ENCODE measurements at places on chromosomes 1 and 21. TPM values are rescaled to one million over a fixed set of nuclear protein-coding genes. Genes with fewer than 3 reads are reported as not detected.

SPOCD1 gene
- 0.54 TPM for total RNA-seq

GRCh38 chr1:229136822-229137221 lies 134.1 kb upstream of the RAB4A start:
- no peaks in the 10 kb centered on the region for H3K36me3 ChIP-seq
- no peak overlapping the region for H3K4me3 ChIP-seq
- H3K4me1 ChIP-seq: no peaks in the 10 kb centered on the region
- 0 out of 2 replicates have a peak, but pooled peaks cover 3% of the 10 kb centered on the region for H3K27me3 ChIP-seq

GRCh38 chr21:22575165-22575584 lies 1577.0 kb downstream of the NCAM2 start:
- no peak overlapping the region for H3K27ac ChIP-seq
- H3K36me3 ChIP-seq: no peaks in the 10 kb centered on the region
- no peaks in the 10 kb centered on the region for H3K4me1 ChIP-seq
- no peak overlapping the region for H3K4me3 ChIP-seq
- no peak for DNase-seq

CFHR1 gene
- 0.23 TPM for total RNA-seq

- no peaks in the 10 kb centered on the region for H3K36me3 ChIP-seq
- no peaks in the 10 kb centered on the region for H3K27me3 ChIP-seq
- no peak overlapping the region for H3K4me3 ChIP-seq
- H3K4me1 ChIP-seq: no peaks in the 10 kb centered on the region
- no peak for DNase-seq
- no peak overlapping the region for H3K27ac ChIP-seq
Observed at GRCh38 chr1:55524006-55524405, 308.8 kb upstream of the USP24 start.

- H3K27ac ChIP-seq: no peak overlapping the region
- no peaks in the 10 kb centered on the region for H3K36me3 ChIP-seq
- DNase-seq: no peak
Observed at GRCh38 chr1:57633056-57633455, 209.2 kb upstream of the DAB1 start.

GRCh38 chr1:60746278-60746791 lies 336.0 kb upstream of the NFIA start:
- H3K36me3 ChIP-seq: no peaks in the 10 kb centered on the region
- no peaks in the 10 kb centered on the region for H3K4me1 ChIP-seq
- H3K4me3 ChIP-seq: no peak overlapping the region
- H3K27me3 ChIP-seq: no peaks in the 10 kb centered on the region
- DNase-seq: no peak

- H3K27me3 ChIP-seq: no peaks in the 10 kb centered on the region
- DNase-seq: no peak
- H3K36me3 ChIP-seq: peaks cover 11% of the 10 kb centered on the region
- H3K4me1 ChIP-seq: peaks cover 22% of the 10 kb centered on the region
Observed at GRCh38 chr1:223742856-223743517, 30.6 kb downstream of the CAPN2 start.

DNA sequence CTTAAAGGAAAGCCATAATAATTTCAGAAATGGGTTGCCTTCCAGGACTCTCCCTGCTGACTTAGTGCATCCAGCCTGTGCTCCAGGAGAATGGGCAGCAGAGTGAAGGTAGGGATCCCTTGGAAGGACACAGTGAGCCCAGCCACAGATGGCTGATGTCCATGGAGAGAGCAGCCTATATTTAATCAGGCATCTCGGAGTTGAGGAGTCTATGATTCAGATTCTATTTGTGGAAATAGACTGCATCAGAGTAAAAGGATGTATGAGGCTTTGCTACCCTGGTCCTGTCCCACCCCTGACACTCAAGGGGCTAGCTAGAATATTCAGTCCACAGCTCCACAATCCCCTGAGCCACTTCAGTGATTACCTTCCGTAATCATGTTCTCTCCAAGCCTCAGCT lies 43.8 kb upstream of the PBX1 start:
- no peak overlapping the region for H3K4me3 ChIP-seq
- H3K4me1 ChIP-seq: no peaks in the 10 kb centered on the region
- no peaks in the 10 kb centered on the region for H3K36me3 ChIP-seq
- H3K27me3 ChIP-seq: 0 out of 2 replicates have a peak, but pooled peaks cover 2% of the 10 kb centered on the region
- no peak overlapping the region for H3K27ac ChIP-seq

RAP1GAP gene
- total RNA-seq: 4.6 TPM

SH2D1B gene
- not detected for total RNA-seq

DNA sequence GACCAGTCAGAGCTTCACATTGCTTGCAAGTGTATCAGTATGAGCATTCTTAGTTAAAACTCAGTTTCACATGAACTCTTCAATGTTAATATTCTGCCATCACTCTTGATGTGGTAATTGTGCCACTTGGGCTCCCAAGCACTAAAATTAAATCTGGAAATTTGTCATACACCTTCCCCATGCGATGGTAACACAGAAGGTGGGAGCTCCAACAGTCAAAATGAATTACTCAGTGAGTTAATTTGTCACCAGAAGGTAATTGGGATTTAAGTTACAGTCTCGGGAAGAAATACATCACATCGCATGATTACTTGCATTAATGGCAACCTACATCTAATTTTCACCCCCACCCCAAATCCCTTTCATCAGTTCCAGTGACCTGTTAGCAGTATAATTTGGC lies 376.5 kb upstream of the DAB1 start:
- H3K4me3 ChIP-seq: no peak overlapping the region
- DNase-seq: no peak
- H3K27me3 ChIP-seq: no peaks in the 10 kb centered on the region
- no peaks in the 10 kb centered on the region for H3K36me3 ChIP-seq
- no peaks in the 10 kb centered on the region for H3K4me1 ChIP-seq

KIF14 gene
- total RNA-seq: 17.8 TPM

DNA sequence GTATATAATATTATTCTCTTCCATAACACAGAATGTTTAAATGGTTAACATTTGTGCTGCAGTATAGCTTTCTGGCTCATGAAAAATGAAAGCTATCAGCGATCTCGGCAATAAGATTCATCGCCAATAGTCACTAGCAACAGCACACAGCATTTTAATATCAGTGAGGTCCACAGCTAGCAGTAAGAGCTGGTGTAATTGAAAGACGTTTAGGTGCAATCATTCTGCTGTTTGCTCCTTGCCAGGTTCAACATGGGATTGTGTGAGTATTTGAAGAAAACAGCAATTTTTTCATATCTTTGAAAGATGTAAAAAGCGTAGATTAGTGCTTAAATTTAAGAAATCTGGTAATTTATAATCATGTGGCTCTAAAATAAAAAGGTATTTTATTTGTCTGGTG lies 20.1 kb downstream of the PRKACB start:
- peak overlapping the region; percentile 53 for H3K4me3 ChIP-seq
- no peaks in the 10 kb centered on the region for H3K27me3 ChIP-seq
- no peaks in the 10 kb centered on the region for H3K36me3 ChIP-seq
- DNase-seq: peak; percentile 73
- H3K4me1 ChIP-seq: peaks cover 27% of the 10 kb centered on the region
- H3K27ac ChIP-seq: peak overlapping the region; percentile 89

LRRC71 gene
- 0.77 TPM for total RNA-seq

S100A2 gene
- total RNA-seq: 6.2 TPM

GRCh38 chr1:32200226-32201010 lies at the start of gene CCDC28B:
Gene CCDC28B (plus strand): TSS chr1:32200595. CDS start chr1:32201936, 1,341 bp downstream.
- peaks cover 5% of the 10 kb centered on the region for H3K36me3 ChIP-seq
- H3K27ac ChIP-seq: peak within 1 kb of the TSS; percentile 81
- H3K27me3 ChIP-seq: no peaks in the 10 kb centered on the region
- H3K4me1 ChIP-seq: peaks cover 55% of the 10 kb centered on the region
- peak within 1 kb of the TSS; percentile 71 for H3K4me3 ChIP-seq
- DNase-seq: no peak

DNA sequence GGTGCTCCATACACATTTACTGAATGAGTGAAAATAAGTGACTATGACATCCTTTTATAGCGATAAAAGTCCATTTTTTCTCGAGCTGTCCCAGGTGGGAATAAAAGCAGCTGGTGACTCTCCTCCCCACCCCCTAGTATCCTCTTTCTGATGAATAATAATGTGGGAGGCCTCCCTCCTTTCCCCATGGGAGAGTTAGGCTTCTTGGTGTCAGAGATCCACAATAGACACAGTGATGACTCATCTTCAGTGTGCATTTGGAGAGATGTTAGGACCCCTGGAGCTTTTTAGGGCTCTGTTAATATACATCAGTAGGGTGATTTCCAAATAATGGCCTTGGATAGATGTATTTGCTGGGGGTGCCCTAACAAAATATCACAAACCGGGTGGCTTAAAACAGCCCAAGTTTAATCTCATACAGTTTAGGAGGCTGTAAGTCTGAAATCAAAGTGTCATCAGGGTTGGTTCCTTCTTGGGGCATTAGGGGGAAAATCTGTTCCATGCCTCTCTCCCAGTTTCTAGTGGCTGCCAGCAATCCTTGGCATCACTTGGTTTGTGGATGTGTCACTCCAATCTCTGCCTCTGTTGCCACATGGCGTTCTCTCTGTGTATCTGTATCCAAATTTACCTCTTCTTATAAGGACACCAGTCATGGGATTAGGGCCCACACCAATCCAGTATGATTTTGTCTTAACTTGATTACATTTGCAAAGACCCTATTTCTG lies 4.4 kb upstream of the PHC2 start:
- H3K4me3 ChIP-seq: no peak overlapping the region
- H3K27me3 ChIP-seq: no peaks in the 10 kb centered on the region
- DNase-seq: no peak

GRCh38 chr1:216599851-216600250 lies 123.4 kb downstream of the ESRRG start:
- H3K27me3 ChIP-seq: peaks cover 3% of the 10 kb centered on the region
- no peak for DNase-seq
- no peaks in the 10 kb centered on the region for H3K36me3 ChIP-seq
- H3K27ac ChIP-seq: no peak overlapping the region
- H3K4me1 ChIP-seq: peaks cover 4% of the 10 kb centered on the region

DNA sequence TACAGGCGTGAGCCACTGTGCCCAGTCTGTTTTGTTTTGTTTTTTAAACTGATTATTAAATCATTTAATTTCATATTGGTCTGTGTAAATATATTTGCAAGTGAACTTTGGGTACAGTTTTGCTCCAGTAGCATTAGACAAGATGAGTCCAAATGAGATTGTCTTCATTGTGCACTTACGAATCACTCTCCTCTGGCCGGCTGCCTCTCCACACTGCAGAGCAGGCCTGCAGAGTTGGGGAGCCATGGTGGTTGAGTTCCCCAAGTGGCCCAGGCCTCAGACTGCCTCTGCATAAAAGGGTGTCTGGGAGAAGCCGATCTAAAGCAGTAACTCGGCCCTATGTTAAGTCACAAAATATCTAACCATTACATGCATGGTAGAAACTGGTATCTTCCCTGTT lies 74.8 kb downstream of the ATP5PO start:
- DNase-seq: no peak
- H3K27ac ChIP-seq: no peak overlapping the region
- no peak overlapping the region for H3K4me3 ChIP-seq

- H3K27me3 ChIP-seq: no peaks in the 10 kb centered on the region
- H3K4me1 ChIP-seq: peaks cover 32% of the 10 kb centered on the region
- peak; percentile 42 for DNase-seq
- H3K4me3 ChIP-seq: peak overlapping the region; percentile 70
- H3K27ac ChIP-seq: peak overlapping the region; percentile 83
Observed at GRCh38 chr1:211577819-211578639, 932 bp downstream of the SLC30A1 start.

DNAJC28 gene
- 1.5 TPM for total RNA-seq

GRCh38 chr1:75126611-75127101 lies 7.5 kb upstream of the LHX8 start:
- no peaks in the 10 kb centered on the region for H3K4me1 ChIP-seq
- no peak for DNase-seq
- no peaks in the 10 kb centered on the region for H3K36me3 ChIP-seq
- H3K27ac ChIP-seq: no peak overlapping the region
- no peaks in the 10 kb centered on the region for H3K27me3 ChIP-seq
- no peak overlapping the region for H3K4me3 ChIP-seq

DNA sequence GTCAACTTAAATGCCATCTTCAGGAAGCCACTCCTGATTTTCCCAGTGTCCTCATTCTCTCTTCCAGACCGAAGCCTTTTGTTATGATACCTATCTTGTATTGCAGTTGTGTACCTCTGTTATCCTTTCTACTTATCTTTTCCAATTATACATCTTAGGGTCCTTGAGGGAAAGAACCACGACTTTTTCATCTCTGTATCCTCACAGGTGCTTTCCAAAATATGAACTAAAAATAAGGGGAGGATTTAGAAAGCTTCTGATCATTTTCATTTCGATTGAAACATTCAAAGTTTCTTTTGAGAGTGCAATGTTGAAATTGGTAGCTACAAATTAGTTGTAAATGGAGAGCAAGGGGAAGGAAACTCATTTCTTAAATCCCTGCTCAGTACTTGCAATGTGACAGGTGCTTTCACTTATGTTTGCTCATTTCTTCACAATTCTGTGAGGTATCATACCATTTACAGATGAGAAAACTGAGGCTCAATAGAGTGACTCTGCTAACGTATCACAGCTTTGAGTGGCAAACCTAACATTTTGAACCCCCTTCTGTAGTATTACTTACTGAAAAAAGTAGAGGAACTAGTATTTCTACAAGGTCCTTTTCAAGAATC lies 24.2 kb downstream of the SLC19A2 start:
- H3K4me1 ChIP-seq: peaks cover 12% of the 10 kb centered on the region
- H3K4me3 ChIP-seq: no peak overlapping the region
- H3K27ac ChIP-seq: no peak overlapping the region
- H3K27me3 ChIP-seq: no peaks in the 10 kb centered on the region
- H3K36me3 ChIP-seq: no peaks in the 10 kb centered on the region

ITLN1 gene
- not detected for total RNA-seq

DNA sequence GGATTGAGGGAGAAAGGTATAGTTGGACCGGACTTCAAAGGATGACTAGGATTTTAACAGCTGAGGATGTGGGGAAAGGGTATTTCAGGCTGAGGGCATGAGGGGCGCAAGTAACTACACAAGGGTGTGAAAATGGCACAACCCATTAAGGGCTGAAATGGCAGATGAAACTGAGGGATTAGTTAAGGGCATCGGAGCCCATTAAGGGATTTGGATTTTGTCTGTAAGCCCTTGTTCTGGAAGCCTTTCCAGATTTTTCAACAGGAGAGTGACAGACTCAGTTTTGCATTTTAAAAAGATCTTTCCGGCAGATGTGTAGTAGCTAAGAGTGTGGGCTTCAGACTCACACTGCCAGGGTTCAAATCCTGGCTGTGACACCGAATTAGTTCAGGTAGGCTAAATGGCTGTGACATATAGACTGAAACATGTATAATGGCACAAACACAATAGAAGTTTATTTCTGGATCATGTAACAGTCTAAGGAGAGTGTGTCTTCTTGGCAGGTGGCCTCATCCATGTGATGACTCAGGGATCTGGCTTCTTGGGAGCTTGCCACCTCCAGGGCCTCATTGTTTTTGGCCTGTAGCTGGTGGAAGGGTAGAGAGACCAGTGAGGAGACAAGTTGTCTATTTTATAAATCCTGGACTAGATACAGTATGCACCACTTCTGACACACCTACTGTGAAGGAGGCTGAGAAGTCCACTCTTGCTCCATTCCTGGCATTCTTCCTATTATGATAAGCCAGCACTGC lies 49.6 kb downstream of the UBE2T start:
- no peaks in the 10 kb centered on the region for H3K36me3 ChIP-seq
- H3K4me1 ChIP-seq: no peaks in the 10 kb centered on the region
- no peak overlapping the region for H3K27ac ChIP-seq
- H3K27me3 ChIP-seq: peaks cover 4% of the 10 kb centered on the region
- H3K4me3 ChIP-seq: no peak overlapping the region

STK40 gene
- 49.6 TPM for total RNA-seq

Measured in Panc1 (cell line).